RPMI8226 (cell line): ENCODE measurements at places on chromosomes 6 and 20.
A peak's percentile ranks its signal among the peaks of the same experiment; 100 is the strongest.

- DNase-seq = no peak
Measured at GRCh38 chr6:53280207-53280606, 68.5 kb downstream of the ELOVL5 start.

GRCh38 chr6:158131926-158132325 lies 36.1 kb downstream of the SERAC1 start:
- peak; percentile 44 for DNase-seq

DNA sequence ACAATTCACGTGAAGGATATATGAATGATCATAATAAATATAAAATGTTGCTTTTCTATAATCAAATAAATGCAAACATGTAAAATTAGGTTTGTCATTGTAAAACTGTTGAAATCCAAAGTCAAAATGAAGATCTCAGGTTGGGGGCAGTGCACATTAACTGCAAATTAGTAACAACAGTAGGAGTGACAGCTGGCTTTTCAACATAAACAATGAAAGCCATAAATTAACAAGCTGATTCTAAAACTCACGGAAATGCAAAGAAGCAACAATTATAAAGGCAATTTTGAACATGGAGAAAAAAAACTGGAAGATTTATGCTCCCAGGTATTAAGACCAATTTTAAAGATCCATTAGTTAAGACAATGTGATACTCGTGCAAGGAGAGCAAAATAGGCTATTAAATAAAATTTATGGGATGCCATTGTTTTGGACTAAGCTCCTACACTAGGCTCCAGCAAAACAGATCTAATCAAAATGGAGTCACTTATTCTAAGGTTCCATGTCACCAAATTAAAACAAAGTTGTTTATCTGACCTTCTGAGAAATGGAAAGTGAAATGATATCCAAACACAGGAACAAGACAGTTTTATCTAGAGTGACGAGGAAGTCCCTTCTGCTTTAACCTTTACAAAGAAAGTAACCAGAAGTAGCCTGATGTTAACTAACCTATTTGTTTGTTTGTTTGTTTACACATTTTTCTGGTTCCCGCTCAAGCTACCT lies 770.8 kb downstream of the EPHA7 start:
- no peak for DNase-seq

- DNase-seq = no peak
Measured at GRCh38 chr6:150129616-150130505, 13.0 kb upstream of the PPP1R14C start.

- DNase-seq = peak; percentile 41
Measured at GRCh38 chr6:6646859-6647258, 58.3 kb downstream of the LY86 start.

DNA sequence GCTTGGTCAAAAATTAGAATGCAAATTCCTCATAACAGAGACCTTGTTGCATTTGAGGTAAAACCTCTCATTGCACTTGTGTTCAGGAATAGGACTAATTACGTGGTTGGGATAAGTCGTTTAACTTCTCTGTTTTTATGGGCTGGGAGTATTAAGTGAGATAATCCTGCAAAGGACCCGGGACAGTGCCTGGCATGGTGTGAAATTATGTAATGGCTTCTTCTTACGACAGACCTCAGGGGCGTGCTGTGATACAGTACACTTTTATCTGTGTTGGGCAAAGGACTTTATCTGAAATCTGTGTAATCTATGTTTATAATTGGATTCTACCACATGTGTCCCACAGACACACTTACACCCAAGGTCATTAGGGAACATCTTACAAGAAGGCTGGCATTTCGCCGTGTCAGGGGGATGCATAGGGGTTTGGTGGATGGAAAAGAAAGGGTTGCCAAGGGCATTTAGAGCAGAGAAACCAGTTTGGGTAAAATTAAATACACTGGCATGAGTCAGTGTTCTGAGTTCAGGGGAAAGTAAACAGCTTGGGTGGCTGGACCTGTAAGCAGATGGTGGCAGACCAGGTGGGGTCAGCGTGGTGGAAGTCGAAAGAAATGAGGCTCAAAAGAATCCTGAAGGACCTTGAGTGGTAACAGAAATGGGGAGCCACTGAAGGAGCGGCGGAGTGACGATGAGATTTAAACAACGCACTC lies 17.2 kb upstream of the RTF2 start:
- DNase-seq = no peak

DNA sequence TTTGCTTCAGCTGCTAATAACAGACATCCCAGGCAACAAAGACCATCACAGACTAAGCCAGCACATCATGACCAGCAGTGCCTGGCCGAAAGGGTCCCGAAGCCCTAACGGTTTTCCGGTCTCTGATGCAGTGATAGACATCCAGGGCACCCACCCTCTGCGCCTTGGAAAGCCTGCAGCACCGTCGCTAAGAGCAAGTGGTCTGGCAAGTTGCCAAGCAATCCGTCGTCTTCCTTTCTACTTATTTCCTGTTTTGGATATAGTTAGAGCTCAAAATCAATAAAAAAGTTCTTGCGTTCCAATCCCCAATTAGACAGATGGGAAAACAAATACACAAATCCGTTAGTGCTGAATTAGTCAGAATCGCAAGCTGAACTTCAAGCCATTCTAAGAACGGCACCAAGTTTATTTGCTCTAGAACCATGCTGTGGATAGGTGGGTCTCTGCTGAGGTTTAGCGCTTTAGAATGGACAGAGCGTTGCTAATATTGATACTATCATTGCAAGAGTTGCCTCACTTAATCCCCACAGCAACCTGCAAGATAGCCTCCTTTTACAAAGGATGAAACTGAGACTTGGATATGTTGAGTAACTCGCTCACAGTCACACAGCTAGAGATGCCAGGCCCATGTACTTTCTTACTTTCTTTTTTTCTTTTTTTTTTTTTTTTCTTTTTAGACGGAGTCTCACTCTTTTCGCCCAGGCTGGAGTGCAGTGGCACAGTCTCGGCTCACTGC lies 163.3 kb upstream of the SNX9 start:
- no peak for DNase-seq

DNA sequence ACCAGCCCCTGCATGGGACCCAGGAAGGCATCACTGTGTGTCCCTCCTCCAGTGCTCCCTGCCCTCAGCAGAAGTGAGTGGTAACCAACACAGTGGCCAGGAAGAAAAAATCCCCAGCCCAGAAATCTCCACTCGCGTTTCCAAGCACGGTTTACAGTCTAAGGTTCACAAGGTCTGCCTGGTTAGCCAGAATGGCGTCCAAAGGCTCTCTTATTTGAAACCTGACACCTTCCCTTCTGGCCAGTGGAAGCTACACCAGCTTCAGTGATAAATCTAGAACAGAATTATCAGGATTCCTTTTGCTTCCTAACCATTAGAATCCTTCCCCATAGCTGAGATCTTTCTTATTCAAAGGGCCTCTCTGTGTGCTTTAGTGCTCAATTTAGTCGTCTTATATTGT lies 9.2 kb downstream of the LY86 start:
- DNase-seq = no peak

DNA sequence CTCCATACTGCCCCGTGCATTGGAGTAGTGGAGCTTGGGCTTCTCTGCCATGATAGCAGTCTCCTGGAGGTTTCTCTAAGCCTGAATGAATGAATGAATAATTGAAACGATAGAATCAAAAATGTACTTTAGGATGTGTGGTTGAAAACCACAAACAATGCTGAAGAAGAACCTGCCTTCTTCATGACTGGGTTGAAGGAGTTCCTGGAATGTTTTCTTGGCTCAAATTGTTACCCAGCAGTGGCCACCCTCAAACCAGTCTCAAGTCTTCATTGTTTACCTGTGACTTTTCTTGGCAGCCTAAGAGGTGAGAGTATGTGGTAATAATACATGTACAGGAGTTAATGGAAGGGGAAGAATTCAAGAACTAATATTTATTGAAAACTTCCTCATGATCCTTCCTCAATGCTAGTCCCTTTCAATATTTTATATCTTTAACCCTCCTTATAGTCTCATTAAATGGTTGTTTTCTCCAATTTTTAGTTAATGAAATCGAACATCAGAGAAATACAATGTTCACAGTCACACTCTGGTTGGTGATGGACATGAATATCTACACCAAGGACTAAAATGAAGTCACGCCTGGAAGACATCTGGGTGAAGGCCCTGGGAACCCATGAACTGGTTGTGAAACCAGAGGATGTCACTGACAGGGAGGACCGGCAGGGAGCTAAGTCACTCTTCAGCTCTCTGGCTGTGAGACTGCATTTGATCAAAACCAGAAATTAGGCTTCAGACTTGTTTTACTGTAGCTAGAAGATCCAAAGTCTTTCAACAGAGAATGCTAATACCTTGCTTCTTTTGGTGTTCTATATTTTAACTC lies at the start of gene GSTA5:
GSTA5 (minus strand) TSS at position 51 of the 823 bp plus-strand sequence.
- DNase-seq = no peak
